ENCODE measurements at places on chromosomes 6 and 20. TPM values are rescaled to one million over a fixed set of nuclear protein-coding genes. Genes with fewer than 3 reads are reported as not detected.

Gene CPNE1
- total RNA-seq = 229 TPM

Gene TSPO2
- not detected for total RNA-seq

Gene PPIL6
- 0.46 TPM for total RNA-seq

Gene RIMS1
- not detected for total RNA-seq

Gene CST4
- not detected for total RNA-seq

Gene PKHD1
- total RNA-seq = not detected

Gene E2F1
- total RNA-seq = 60.2 TPM

Gene C6orf52
- 5.3 TPM for total RNA-seq

Gene RRAGD
- total RNA-seq = 11.9 TPM

Gene ACSS1
- total RNA-seq = 8.8 TPM

Gene MYLK4
- 0.18 TPM for total RNA-seq

Gene RRBP1
- 27.0 TPM for total RNA-seq

Gene VSX1
- total RNA-seq = not detected

Gene SIGLEC1
- 0.05 TPM for total RNA-seq

Gene HRH3
- total RNA-seq = not detected

Gene FAM217A
- total RNA-seq = not detected

Gene IMPG1
- total RNA-seq = not detected

Gene OR12D3
- not detected for total RNA-seq

Gene JAG1
- total RNA-seq = 0.33 TPM

Gene PPP1R3G
- total RNA-seq = not detected

Gene SLC4A11
- 3.1 TPM for total RNA-seq

Gene CFAP206
- total RNA-seq = not detected

Gene SLC24A3
- total RNA-seq = 0.05 TPM

Gene FAXC
- not detected for total RNA-seq

Gene BNIP5
- total RNA-seq = not detected

Gene RNASET2
- 43.7 TPM for total RNA-seq

Gene GABRR1
- total RNA-seq = not detected

Gene CST2
- total RNA-seq = not detected

Gene SALL4
- 0.08 TPM for total RNA-seq

Gene COQ3
- 23.3 TPM for total RNA-seq

Gene LPA
- 0.11 TPM for total RNA-seq

Gene TSPYL4
- 17.3 TPM for total RNA-seq

Gene BLCAP
- total RNA-seq = 31.8 TPM

Gene SUMO4
- 2.7 TPM for total RNA-seq

Gene CCDC167
- total RNA-seq = 49.3 TPM

Gene TFAP2D
- not detected for total RNA-seq

Gene OR2B6
- not detected for total RNA-seq

Gene MYBL2
- total RNA-seq = 26.2 TPM

Gene PSMB9
- total RNA-seq = 210 TPM

Gene RBL1
- 57.2 TPM for total RNA-seq

Gene RBPJL
- 0.19 TPM for total RNA-seq

Gene PTCHD4
- not detected for total RNA-seq

Gene PRND
- total RNA-seq = not detected
